Common myeloid progenitor, CD34-positive (primary cell): ENCODE measurements at places on chromosomes 5 and 9.

GRCh38 chr9:68454579-68455334, 85.9 kb downstream of the TMEM252 start:
- no peaks in the 10 kb centered on the region for H3K27me3 ChIP-seq
- H3K36me3 ChIP-seq: no peaks in the 10 kb centered on the region

GRCh38 chr9:73011181-73011750, 58.4 kb upstream of the ALDH1A1 start:
- no peaks in the 10 kb centered on the region for H3K27me3 ChIP-seq
- no peak overlapping the region for H3K27ac ChIP-seq
- no peak for DNase-seq
- peaks cover 38% of the 10 kb centered on the region for H3K4me1 ChIP-seq
- H3K36me3 ChIP-seq: no peaks in the 10 kb centered on the region

GRCh38 chr9:89514337-89514736, 16.4 kb upstream of the SEMA4D start:
- H3K4me3 ChIP-seq: no peak overlapping the region
- H3K36me3 ChIP-seq: no peaks in the 10 kb centered on the region

DNA sequence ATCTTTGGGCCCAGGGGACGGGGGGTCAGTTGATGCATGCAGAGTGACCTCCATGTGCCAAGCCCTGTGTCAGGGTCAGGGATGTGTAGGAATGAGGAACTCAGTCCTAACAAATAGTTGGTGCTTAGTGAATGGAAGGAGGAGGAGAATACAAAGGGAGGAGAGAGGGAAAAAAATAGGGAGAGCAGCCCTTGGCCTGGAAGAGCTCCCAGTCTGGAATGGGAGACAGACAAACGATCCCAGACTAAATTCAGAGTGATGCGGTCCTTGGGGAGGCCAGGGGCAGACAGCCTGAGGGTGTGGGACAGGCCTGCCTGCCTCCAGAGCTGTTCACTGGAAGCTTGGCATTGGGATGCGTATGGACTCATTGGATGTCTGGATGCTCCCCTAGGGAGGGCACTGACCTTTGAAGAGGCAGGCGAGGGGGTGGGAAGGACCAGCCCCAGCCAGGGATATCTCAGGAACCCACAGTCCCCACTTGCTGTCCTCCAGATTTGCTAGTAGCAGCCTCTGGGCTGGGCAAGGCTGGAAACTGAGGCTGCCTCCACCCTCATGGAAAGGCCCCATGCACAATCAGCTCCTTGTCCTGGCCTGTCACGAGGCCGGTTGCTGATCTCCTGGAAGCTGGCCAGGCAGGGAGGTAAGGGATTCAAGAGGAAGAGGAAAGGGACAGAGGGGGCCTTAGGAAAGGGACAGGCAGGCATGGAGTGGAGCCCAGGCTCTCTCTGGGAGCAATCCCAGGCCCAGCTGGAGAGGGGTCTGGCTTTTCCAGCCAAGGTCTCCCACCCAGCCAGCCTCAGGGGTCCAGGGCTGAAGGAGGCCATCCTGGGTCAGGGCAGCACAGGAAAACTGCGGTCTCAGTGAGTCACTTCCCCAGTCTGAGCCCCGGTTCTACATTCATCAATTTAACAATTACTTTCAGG, 69.0 kb upstream of the GGTA1 start:
- no peak overlapping the region for H3K4me3 ChIP-seq
- peak; percentile 20 for DNase-seq
- H3K27me3 ChIP-seq: no peaks in the 10 kb centered on the region
- peaks cover 14% of the 10 kb centered on the region for H3K4me1 ChIP-seq
- H3K27ac ChIP-seq: no peak overlapping the region

DNA sequence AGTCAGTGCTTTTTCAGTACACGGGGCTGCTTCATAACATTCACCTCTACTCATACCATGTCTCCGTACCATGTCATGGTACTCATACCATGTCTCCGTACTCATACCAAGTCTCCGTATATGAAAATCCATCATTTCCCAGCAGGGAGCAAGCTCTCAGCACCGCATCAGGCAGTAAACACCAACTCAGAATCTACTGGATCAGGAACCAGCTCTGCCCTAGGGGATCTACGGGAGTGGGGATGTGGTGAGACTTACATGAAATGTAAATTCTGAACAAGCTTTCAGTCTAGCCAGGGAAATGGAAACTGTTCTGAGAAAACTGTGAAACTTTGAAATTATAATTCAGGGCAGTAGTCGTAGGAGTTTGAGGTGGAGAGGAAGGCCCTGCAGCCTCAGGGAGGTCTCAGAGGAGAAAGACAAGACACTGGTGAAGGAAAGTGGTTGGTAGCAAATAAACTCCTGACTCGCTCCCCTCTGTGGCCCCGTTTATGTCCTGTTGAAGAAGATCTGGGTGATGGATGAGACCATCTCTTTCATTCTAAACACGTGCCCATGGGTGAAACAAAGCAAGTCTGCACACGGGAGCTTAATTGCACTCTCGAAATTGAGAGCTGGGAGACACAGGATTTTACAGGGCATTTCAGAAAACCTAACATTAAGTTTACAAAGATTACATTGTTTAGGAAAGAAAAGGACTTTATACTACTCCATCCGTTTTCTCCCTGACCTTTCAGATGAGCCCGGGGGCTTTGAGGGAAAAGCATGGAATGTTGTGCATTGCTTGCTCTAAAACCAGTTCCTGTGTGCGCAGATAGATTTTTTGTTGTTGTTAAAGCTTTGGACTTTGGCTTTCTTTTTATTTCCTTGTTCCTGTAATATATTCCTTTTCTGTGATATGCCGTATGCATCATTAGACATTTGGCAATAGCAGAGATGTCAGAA, 26.8 kb downstream of the ACTBL2 start:
- H3K27ac ChIP-seq: no peak overlapping the region
- no peaks in the 10 kb centered on the region for H3K36me3 ChIP-seq
- peaks cover 14% of the 10 kb centered on the region for H3K4me1 ChIP-seq
- DNase-seq: no peak
- no peaks in the 10 kb centered on the region for H3K27me3 ChIP-seq

DNA sequence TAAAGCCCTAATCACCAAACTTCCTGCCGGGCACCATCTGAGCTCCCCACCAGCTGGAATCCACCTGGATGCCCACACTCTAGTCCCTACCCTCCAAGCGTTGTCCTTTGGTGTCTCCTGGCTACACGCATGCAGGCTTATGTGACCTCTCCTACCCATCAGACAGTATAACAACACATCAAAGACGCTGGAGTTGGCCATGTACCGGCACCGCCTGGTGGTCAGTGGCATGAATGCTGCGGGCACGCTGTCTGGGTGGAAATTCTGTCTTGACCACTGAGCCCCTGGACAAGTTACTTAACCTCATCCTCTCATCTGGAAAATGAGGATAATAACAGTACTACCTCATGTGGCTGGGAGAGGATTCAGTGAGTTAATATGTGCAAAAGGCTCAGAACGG, 23.4 kb upstream of the CORO2A start:
- no peak overlapping the region for H3K27ac ChIP-seq
- no peak for DNase-seq
- no peaks in the 10 kb centered on the region for H3K4me1 ChIP-seq
- no peaks in the 10 kb centered on the region for H3K27me3 ChIP-seq

DNA sequence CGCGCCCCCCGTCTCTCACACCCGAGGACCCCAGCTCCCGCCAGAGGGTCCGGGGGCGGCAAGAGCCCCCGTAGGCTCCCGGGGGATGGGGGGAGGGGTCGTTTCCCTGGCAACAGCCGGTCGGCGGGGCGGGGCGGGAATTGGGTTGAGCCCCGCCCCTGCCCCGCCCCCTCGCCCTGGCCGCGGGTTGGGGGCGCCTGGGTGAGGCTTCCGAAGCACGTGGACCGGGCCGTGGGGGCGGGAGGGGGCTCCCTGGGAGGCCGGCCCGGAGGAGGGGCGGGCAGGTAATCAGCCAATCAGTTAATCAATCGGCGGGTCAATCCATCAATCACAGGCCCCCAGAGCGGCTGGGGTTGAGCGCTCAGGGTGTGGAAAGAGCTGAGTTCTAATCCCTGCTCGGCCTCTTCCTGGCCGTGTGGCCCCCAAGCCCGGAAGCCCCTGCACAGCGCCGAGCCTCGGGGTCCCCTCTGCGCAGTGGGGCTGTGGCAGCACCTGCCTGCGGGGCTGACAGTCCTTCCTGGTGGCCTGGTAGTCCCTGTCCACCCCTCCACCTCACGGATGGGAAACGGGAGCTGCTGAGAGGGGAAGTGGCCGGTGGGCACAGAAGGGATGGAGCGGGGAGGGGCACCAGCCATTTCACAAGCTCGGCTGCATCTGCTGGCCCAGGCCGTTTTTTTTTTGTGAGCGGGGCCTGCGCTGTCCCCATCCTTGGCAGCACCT, 174.2 kb upstream of the IER5L start:
- H3K4me3 ChIP-seq: no peak overlapping the region
- no peak for DNase-seq
- H3K36me3 ChIP-seq: no peaks in the 10 kb centered on the region
- H3K27ac ChIP-seq: no peak overlapping the region
- H3K4me1 ChIP-seq: no peaks in the 10 kb centered on the region

GRCh38 chr5:87899721-87900131, 368.9 kb downstream of the TMEM161B start:
- no peak overlapping the region for H3K4me3 ChIP-seq
- no peaks in the 10 kb centered on the region for H3K27me3 ChIP-seq
- no peaks in the 10 kb centered on the region for H3K4me1 ChIP-seq
- no peak for DNase-seq

DNA sequence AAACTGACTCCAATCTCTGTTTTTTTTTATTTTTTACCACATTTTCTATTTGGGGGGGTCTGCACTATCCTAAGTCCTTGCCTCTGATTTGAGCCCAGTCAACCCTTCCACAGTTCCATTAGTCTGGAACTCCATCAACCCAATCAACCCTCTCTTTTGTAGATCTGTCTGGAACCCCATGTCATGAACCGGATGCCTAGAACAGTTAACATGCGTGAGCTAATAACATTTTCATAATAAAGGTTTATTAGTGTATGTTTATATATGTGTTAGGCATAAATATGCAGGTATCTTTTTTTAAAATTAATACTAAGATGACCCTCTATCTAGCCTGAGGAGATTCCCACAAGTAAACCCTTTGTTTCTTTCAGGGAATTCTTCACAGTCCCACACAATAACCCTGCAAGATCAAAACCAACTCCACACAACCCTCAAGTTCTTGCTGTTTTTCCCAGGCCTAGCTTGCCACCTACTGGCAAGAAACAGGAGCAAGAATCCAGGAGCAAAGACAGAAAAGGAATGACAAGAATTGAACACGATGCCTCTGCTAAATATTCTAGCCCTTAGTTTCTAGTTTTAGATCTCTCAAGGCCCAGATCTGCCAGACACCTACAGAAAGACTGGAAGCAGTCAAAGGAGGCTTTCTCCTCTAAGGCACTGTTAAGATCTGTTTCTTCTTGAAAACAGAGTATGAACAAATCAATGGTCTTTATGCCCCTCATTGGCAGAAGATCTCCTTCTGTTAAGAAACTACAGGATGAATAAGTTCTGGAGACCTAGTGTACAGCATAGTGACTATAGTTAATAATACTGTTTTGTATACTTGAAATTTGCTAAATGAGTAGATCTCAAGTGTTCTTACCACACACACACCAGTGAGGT, 100.4 kb downstream of the TRIM36 start:
- H3K4me3 ChIP-seq: no peak overlapping the region
- H3K27me3 ChIP-seq: no peaks in the 10 kb centered on the region
- no peaks in the 10 kb centered on the region for H3K4me1 ChIP-seq
- peak; percentile 14 for DNase-seq
- no peaks in the 10 kb centered on the region for H3K36me3 ChIP-seq

GRCh38 chr9:32589083-32589723, 16.2 kb upstream of the NDUFB6 start:
- no peak overlapping the region for H3K4me3 ChIP-seq
- DNase-seq: peak; percentile 66
- H3K4me1 ChIP-seq: no peaks in the 10 kb centered on the region
- H3K27ac ChIP-seq: no peak overlapping the region

- H3K27ac ChIP-seq: no peak overlapping the region
- H3K27me3 ChIP-seq: no peaks in the 10 kb centered on the region
- no peaks in the 10 kb centered on the region for H3K36me3 ChIP-seq
Measured at GRCh38 chr5:178548746-178549145, 41.4 kb downstream of the COL23A1 start.

- no peaks in the 10 kb centered on the region for H3K27me3 ChIP-seq
- no peaks in the 10 kb centered on the region for H3K4me1 ChIP-seq
- H3K4me3 ChIP-seq: no peak overlapping the region
- no peaks in the 10 kb centered on the region for H3K36me3 ChIP-seq
- H3K27ac ChIP-seq: no peak overlapping the region
Measured at GRCh38 chr5:116520771-116521170, 53.9 kb downstream of the SEMA6A start.

- H3K36me3 ChIP-seq: no peaks in the 10 kb centered on the region
- H3K4me3 ChIP-seq: no peak overlapping the region
- H3K4me1 ChIP-seq: no peaks in the 10 kb centered on the region
- peak; percentile 73 for DNase-seq
Measured at GRCh38 chr5:29796013-29796412, 1397.5 kb upstream of the CDH6 start.

- no peaks in the 10 kb centered on the region for H3K36me3 ChIP-seq
- peak; percentile 24 for DNase-seq
- H3K27me3 ChIP-seq: no peaks in the 10 kb centered on the region
- H3K4me1 ChIP-seq: no peaks in the 10 kb centered on the region
Measured at GRCh38 chr9:128136816-128137793, 9.6 kb upstream of the PTGES2 start.

GRCh38 chr5:35202319-35203111, 27.8 kb downstream of the PRLR start:
- H3K27ac ChIP-seq: no peak overlapping the region
- DNase-seq: peak; percentile 29
- no peaks in the 10 kb centered on the region for H3K36me3 ChIP-seq
- H3K4me1 ChIP-seq: no peaks in the 10 kb centered on the region

- no peak overlapping the region for H3K4me3 ChIP-seq
- H3K27ac ChIP-seq: no peak overlapping the region
- no peaks in the 10 kb centered on the region for H3K27me3 ChIP-seq
- peak; percentile 14 for DNase-seq
- H3K36me3 ChIP-seq: peaks cover 34% of the 10 kb centered on the region
Measured at GRCh38 chr5:151742870-151743294, 15.5 kb downstream of the ATOX1 start.

DNA sequence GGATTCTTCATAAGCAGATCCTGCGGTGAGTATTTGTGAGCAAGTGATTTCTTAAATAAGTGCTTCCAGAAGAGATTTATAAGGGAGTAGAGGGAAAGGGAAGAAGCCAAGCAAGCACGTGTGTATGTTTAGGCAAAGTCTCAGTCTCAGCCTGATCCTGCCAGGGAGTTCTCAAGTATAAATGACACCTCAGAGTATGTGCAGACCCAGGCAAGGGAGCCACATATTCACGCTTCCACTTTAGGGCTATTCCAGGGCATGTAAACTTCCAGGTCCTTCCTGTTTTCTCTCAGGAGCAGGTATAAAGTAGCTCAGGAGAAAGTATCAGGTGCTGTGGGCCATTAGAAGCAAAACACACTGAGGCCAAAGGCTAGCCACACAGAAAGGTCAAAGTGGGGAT, 22.6 kb downstream of the SPATA31D1 start:
- no peaks in the 10 kb centered on the region for H3K4me1 ChIP-seq
- no peak overlapping the region for H3K27ac ChIP-seq
- no peaks in the 10 kb centered on the region for H3K36me3 ChIP-seq
